Activated CD8-positive, alpha-beta memory T cell treated with anti-CD3 and anti-CD28 coated beads, Interleukin-2, amount 50 U/mL, for 4 hours (primary cell): ENCODE measurements at places on chromosomes 3 and 15.

GRCh38 chr15:26051761-26052675 lies 188.9 kb upstream of the ATP10A start:
- no peak for DNase-seq

DNA sequence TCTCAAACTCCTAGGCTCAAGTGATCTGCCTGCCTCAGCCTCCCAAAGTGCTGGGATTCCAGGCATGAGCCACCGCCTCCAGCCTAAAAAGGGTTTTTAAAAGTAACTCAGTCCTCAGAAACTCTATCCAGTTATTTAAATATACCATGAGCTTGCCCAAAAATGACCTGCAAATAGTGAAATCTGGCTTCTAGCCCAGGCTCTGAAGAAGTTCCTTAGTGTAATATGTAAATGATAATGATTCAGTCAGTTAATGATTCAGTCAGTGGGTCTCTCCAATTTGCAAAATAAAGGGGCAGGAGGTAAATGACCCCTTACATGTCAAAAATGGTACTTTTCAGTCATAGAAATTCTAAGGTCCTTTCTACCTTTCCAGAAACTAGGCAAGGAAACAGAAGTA lies 28.8 kb downstream of the LRRC2 start:
- DNase-seq = no peak

DNA sequence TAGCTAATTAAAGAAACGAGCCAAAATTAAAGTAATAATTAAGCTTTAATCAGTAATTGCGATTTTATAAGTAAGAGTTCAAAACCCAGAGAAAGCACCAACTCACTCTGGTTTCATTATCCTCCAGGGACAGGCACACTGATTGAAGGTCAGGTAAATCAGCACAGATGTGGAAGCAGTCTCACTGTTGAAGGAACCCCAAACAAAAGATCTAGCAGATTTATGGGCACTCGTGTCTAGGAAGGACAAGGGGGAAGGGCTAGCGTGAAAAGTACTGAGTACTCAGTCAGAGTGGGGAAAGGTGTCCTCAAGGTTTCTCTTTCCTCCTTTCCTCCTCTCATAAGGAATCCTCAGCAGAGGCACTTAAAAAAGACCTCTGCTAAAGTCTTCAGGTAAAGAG lies 320.1 kb downstream of the PYDC2 start:
- DNase-seq = no peak

DNA sequence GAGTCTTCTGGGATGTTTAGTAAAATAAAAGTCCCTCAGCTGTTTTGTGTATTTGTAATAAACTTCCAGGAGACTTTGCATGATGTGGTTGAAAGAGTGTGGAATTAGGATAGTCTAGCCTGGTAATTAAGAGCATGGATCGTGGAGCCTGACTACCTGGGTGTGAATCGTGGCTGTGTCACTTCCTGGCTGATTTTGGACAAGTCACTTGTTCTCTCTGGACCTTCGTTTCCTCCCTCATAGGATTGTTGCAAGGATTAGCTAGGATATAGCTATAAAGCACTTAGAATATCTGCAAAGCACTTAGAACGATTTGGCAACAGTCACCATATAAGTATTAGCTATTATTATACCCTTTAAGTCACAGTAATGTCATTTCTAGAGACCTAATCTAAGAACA lies 40.2 kb downstream of the SLMAP start:
- DNase-seq = no peak
